ENCODE measurements at places on chromosomes 7 and 10. TPM values are rescaled to one million over a fixed set of nuclear protein-coding genes. Genes with fewer than 3 reads are reported as not detected.

GRCh38 chr7:116325517-116325916 is 115.2 kb downstream of the TES start:
- DNase-seq: no peak

- DNase-seq: no peak
Measured at GRCh38 chr10:122050311-122050710, 61.3 kb downstream of the TACC2 start.

GRCh38 chr10:8063128-8063908 is 8.8 kb downstream of the GATA3 start:
- no peak for DNase-seq

DNA sequence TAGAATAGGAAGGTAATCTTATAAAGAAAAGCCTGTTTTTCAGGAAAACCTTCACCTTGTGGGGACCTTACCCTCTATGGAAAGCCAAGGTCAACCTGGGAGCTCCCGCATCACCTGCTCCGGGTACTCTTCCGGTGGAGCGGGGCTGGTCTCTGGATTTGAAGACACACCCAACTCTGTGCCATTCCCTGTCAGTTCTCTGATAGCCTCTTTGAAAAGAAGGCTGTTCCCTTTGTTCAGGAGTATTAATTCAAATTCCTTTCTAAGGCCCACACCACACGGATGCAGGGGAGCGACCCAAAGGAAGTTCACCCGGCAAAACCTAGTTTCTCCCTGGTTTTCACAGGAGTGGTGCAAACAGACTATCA is 10.7 kb downstream of the CTBP2 start:
- no peak for DNase-seq

DNA sequence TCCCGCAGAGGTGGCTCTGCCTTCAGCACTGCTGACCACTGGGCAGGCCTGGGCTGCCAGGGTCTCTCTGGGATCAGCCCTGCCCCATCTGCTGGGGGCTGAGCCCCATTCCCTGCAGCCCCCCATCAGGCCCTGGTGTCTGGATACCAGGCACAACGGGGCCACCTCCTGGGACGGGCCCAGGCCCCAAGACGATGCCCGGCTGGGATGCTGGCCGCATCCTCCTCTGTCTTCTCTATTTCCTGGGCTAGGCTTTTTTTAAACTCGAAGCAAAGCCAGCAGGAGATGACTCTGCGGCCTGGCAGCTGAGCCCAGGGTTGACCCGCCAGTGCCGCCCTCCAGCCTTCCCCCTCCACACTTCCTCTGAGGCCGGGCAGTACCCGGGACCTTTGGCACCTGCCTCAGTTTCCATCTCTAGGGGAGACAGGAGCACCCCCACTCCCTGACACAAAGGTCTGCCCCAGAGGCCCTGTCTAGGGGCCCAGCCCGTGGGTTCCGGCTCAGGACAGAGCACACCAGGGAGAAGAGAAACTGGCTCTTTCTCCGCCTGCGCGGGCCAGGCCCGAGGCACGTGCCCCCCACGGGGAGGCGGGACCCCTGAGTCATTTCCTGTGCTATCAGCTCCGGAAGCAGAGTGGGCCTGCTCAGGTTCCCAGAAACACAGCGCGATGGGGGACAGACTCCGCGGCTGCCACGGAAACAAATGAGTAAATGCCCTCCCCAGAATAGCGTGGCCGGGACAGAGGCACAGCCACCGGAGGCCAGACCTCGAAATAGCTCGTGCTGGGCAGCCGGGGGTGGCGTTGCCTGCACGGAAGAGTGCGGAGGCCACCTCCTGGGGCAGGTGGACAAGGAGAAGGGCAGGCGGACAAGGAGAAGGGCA is 84.6 kb upstream of the PDGFA start:
- no peak for DNase-seq

- DNase-seq: no peak
Measured at GRCh38 chr10:74548676-74549075, 277.7 kb upstream of the KAT6B start.

DNA sequence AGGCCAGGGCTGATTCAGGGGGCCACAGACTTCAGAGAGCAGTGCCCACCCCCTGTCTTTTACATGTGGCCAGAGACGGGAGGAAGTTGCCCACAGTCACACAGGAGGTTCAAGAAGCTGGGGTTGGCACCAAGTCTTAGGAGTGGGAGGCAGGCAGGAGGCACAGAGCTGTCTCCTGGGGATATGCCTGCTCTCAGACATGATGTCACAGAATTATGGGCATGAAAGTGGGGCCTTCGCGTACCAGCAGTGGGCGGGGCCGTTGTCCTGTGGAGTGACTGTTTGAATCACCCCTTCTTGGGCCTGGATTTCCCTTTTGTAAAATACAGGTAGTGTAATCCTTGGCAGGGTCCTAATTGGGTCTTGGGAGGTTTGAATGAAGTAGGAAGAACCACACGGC is 81.2 kb upstream of the PPIF start:
- no peak for DNase-seq

GRCh38 chr10:61702584-61702983 is 39.9 kb downstream of the CABCOCO1 start:
- no peak for DNase-seq

DNAJB12 gene
- 36.5 TPM for total RNA-seq

DNA sequence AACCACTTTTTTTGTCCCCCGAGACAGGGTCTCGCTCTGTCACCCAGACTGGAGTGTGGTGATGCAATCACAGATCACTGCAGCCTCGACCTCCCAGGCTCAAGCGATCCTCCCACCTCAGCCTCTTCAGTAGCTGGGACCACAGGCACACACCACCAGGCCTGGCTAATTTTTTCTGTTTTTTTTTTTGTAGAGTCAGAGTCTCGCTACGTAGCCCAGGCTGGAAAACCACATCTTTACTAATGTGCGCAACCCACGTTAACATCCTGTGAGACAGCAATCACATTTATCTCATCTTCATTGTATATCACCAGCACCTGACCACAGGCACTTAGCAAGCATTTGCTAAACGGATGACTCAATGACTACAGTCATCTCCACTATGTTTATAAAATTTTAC is 77.8 kb upstream of the ATP6V0A4 start:
- no peak for DNase-seq

DNA sequence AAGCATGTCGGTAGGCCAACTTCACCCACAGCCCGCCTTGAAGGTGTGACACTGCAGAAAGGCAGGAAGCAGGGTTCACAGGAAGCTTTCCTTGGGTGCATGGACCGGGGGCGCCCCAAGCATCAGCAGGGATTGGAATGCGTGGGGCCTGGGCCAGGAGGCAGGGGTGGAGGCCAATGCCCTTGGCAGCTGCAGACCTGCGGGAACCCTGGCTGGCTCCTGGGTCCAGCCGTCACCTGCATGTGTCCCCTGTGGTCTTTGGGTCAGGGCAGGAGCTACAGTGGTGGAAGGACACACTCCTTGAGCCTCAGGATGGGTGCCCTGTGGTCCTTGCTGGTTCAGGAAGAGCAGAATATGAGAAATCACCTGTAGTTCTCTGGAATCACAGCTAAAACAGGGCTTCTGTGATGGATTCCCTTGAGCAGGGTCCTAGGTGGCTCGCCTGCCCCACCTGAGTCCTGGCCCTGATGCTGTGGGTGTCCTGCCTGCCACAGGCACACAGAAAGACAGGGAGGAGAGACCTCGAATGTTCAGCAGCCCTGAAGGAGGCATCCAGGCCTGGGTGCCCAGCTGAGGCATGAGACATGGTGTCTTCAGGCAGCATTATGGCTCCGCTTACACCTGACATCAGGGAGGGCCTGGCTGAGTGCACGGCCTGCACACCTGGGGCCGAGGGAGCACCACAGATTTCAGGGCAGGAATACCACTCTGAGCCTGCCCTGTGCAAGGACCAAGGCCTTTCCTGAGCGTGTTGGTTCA is 15.1 kb downstream of the ANTXRL start:
- no peak for DNase-seq

ADAP1 gene
- 5.2 TPM for total RNA-seq

DNA sequence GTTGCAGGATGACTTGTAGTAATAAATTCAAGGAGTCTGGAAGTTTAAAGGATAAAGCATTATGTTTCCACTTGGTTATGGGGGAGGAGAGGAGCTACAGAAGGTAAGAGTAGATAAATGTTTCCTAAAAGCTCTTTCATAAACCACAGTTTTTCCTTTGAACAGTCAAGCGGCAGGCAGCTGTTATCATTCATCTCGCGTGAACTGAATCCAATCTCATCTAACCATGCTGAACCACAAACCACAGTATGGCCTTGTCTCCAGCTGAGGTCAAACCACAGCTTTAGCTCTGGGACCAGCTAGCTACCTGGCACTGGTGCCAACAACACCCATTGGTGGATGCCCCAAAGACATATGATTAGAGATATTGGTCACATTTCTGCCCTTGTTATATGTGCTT is 63.3 kb downstream of the NOC3L start:
- DNase-seq: no peak

DNA sequence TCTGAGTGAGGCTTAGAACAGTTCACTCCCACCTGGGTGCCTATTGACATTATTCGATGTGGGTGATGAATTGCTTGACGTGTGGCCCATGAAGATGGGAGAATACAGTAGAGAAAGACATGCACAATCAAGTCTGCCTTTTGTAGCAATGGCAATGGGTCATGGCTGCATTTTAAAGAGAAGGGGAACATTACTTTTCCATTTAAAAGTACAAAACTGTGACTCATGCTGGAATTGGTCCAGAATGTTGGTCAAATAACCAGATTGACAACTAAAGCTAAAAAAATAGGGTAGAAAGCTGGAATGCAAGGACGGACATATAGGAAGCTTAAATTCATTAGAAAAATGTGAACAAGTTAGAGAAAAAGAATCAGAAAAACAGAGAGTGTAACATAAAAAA is 104.1 kb upstream of the SLC25A13 start:
- no peak for DNase-seq

GRCh38 chr7:44402401-44403060 is 77.1 kb upstream of the CAMK2B start:
- no peak for DNase-seq

SEMA3D gene
- 26.3 TPM for total RNA-seq

GRCh38 chr7:102966465-102966864 is 53.7 kb downstream of the LRRC17 start:
- no peak for DNase-seq

MRLN gene
- not detected for total RNA-seq

DNA sequence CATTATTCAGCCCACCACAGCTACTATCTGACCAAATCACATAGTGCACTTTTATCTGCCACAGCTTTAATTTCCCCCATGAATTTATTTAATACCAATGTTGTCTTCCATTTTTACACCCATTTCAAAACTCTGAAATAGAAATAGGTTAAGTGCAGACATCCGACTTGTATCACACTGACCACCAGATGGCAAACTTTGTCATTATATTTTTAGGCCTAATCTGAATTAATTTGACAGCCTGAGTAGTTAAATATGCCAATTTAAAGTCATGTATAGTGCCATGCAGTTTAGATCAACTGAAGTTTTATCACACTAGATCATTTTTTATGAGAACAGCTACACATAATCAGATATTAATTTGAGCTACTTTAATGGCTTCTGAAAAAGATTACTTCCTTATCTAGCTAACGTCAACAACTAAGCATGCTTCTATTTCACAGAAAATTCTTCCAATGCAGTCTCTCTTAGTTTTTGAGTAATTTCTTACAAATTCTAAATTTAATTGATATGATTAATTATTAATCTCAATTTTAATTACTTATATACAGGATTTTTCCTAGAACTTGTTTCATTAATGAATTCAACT is 566.4 kb downstream of the GFRA1 start:
- DNase-seq: peak; percentile 4

PHTF2 gene
- 23.0 TPM for total RNA-seq

PPP1R17 gene
- 1.2 TPM for total RNA-seq

- DNase-seq: no peak
Measured at GRCh38 chr7:121824276-121824675, 48.7 kb upstream of the PTPRZ1 start.

HOXA5 gene
- total RNA-seq: 3.2 TPM
